Stimulated activated CD8-positive, alpha-beta memory T cell treated with anti-CD3 and anti-CD28 coated beads, Interleukin-2, amount 100 ng/mL, for 1 hour (primary cell): ENCODE measurements at places on chromosomes 5 and 9.

GRCh38 chr5:15844253-15844652 lies 335.3 kb downstream of the MARCHF11 start:
- no peak for DNase-seq

- DNase-seq: no peak
Measured at GRCh38 chr9:81824802-81825730, 103.2 kb upstream of the SPATA31D4 start.

- no peak for DNase-seq
Measured at GRCh38 chr5:75567710-75568109, 43.5 kb upstream of the ANKDD1B start.

DNA sequence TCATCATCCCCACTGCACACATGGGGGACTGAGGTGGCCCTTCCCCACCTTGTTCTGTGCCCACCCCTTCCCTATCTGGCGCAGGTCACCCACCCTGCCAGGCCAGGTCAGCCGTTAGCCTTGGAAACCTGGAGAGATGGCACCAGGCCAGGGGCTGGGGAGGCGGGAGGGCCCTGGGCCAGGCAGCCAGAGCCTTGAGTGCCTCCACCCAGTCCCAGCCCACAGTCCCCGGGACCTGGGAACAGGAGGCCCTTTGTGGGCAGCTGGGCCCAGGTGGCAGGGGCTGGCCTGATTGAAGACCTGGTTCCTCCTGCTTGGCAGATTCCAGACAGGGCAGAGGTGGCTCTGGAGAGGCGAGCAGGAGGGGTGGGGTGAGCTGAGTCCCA lies 70.6 kb downstream of the LRSAM1 start:
- no peak for DNase-seq

GRCh38 chr5:177023303-177023664 lies 788 bp downstream of the ZNF346 start:
- no peak for DNase-seq

DNA sequence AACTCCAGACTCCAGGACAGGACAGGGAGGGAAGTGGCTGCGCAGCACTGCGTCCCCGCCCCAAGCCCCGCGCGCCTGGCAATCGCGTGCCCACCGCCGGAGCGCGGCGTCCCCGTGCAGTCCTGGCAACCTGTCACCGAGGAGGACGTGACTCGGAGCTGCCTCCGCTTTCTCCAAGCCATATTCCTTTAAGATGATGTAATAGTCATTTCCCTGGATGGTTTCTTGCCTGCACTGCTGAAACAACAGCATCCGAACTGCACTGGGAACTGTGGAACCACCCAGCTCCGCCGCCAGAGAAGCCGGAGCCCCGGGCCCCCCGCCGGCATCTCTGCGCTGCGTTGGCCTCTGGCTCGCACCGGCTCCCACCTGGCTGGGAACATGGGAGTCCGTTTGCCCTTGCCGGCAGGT lies 34.5 kb downstream of the KCTD16 start:
- DNase-seq: no peak
